ENCODE measurements at places on chromosomes 16 and 17.

DNA sequence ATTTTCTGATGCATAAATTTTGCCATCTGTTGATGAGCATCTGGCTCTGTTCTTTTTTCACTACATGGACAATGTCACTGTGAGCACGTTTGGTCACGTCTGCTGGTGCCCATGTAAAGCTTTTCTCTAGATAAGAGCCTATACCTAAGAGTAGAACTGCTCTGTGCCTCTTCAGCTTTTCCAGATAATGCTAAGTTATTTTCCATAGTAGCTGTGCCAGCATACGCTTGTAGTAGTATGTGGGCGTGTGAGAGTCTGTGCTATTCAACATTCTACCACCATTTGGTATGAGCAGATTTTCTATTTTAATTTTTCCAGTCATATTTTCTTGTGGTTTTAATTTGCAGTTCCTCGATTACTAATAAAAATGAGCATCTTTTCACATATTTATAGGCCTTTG is 33.2 kb downstream of the VPS35L start:
- no peak for DNase-seq

GRCh38 chr17:65515512-65515911 is 45.9 kb downstream of the AXIN2 start:
- DNase-seq, result no peak

DNA sequence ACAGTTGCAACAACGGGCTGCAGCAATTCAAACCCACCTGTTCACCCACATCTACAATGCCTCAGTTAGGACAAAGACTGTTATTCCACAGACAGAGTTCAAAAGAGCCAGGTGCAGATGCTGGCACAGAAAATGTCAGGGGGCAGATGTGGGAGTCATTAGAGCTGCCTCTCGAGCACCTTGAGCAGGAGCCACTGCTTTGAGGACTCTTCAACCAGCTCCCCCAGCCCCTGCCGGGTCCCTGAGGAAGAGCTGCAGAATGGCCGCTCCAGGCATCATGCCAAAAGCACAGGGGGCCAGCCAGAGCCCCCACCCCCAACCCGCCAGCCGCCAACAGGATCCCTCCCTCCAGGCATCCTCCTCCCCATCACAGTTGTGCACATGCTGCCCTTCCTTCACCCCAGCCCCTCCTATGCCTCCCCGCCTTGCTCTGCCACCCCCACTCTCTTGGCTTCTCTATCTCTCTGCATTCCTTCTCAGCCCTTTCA is 20.8 kb downstream of the C17orf67 start:
- no peak for DNase-seq

GRCh38 chr17:83006515-83007455 is 72.6 kb upstream of the METRNL start:
- DNase-seq, result no peak

GRCh38 chr16:64823481-64824075 is 298.3 kb downstream of the CDH11 start:
- DNase-seq, result no peak

GRCh38 chr17:78759203-78759968 is 22.7 kb downstream of the CYTH1 start:
- no peak for DNase-seq

DNA sequence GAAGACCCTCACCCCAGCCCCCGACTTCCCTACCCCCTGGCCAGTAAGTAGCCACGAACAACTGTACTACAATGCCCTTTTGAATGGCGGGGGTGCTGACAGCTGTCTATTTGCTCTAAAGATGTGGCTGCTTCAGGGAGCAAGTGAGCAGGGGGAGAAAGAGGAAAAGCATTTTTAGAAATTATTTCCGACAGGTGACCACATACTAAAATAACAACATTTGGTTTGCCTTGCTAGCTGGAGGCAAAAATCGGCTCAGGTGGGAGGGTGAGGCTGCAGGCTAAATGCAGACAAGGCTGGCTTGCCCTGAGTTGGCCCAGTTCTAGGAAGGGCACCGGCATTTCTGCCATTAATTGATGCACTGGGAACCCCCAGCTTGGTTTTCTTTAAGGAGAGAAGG is 188.5 kb downstream of the XYLT1 start:
- DNase-seq, result no peak

DNA sequence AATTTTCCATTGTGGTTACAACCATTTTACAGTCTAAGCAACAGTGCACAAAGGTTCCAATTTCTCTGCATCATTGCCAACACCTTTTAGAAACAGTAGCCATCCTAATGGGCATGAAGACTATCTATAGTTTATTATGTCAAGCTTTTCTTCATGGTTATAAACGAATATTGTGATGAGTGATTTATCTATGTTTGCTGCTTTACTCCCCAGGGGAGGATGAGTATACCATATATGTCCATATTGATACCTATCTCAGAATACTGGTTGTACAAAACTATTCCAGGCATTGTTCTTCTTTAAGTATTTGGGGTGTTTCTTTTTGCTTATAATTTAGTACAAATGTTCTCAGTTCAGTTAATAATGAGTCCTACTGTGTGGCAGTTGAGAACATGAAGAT is 98.3 kb downstream of the PRKCA start:
- DNase-seq, result no peak

DNA sequence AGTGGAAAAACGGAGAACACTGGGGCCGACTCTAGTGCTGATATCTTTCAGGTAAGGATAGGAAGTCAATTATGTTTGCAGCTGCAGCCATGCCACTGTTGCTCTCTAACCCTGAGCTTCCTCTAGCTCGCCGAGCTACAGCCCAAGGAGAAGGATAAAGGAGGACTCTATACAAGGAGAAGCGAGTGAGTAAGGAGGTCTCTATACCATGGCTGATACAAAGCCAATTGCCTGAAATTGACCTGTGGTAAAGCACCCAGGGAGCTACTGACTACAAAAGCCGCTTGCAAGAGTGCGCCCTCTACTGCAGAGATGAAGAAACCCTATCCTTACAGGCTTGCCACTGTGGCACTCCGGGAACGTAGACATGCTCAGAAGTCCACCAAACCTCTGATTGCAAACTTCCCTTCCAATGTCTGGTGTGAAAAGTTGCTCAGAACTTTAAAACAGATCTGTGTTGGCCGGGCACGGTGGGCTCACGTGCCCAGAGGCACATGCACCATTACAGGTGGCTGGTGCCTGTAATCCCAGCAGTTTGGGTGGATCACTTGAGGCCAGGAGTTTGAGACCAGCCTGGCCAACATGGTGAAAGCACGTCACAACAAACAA is 10.8 kb upstream of the SLC46A1 start:
- DNase-seq, result no peak

DNA sequence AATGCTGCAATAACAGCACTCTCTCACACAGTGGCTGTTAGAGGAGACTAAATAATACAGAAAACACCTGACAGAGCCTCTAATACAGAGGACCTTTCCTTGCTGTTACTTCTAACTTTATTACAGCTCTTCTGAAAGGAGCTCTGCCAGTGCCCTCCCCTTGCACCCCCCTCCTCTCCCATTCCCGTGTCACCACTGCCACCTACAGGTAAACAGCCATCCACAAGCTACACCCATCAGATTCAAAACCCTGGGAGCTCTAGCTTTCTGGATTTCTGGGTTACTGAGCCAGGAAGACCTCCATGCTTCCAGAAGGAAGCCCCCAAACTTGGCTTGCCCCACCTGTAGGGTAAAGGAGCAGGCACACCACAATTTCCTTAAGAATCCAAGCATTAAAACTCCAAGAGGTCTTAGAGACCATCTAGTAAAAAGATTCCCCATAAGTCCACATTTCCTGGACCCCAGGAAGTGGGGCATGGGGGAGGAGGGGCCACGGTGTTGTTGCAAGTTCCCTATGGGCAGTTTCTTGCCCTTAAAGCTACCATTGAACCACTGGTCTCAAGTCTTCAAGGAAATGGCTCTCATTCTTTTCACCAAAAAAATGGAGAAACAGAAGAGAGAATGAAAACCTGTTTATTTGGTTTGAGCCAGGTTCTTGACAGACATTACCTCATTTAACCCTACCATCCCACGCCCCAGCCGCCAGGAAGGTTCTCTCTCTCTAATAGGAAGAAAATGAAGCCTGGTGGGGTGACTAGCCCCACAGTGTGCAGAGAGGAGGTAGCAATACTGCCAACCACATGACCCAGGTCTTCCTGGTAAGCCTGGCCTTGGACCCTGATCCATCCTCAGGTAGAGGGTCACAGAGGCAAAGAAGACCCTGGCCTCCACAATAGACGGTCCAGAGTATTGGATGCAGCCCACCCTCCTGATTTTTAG is 52.8 kb downstream of the TOM1L2 start:
- peak; percentile 16 for DNase-seq

DNA sequence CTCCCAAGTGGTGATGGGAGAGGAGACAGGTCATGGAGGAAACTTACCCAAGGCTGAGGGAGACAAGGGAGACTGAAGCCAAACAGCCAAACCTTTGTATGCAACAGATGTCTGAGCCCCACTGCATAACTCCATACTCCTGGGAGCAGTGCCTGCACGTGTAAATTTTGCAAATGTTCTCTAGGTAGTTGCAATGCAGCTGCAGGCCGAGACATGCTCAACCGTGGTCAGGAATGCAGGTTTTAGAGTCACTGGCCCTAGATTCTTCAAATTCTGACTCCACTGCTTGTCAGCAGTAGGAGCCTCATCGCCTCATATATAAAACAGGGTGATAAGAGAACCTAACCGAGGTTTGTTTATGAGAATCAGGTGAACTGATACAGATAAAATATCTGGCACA is 11.5 kb downstream of the DYNLRB2 start:
- no peak for DNase-seq

DNA sequence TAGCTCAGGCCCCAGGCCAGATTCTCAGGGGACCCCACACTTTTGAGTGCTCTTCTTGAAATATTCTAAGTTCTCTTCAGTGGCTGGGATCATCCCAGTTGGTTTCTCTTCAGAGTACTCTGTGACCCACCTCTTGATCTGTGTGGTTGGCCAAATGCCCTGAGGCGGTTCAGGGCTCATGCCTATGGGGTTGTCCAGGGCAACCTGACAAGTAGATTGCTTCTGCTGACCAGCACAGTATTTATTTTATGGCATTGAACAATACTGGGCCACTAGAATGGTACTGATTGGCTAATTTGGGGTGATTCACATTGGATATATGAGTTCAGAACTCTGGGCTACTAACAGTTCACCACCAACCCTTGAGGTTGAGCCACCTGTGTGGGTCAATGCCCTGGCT is 7.4 kb upstream of the GOSR2 start:
- no peak for DNase-seq

DNA sequence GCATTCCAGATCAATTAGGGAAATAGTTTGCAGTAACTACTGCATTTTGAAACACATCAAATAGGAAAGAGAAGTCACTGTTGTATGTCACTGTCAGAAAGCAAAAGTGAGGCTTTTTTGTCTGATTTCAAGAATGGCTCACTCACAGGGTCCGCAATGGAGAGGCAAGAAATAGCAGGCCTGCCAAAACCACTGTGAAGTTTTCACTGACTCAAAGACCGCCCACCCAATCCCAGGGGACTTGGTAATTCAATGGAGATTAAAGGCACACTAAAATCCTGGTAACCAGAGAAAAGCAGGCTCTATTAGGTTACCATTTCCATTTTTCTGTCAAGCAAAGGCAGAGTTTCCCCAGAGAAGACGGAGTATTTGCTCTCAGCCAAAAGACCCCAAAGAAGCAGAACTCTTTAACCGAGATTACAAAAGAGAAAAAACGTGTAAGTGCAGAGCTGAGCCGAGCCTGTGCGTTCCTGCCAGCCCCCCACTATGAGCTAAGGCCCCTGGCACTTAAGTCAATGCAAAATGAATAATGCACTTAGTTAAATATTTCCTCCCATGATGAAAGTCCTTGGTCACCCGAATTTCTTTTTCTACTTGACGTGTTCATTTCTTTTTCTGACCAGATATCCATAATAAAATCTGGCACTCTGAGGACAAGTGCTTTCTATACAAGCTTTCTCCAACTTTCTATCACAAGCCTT is 57.0 kb downstream of the FOXL1 start:
- DNase-seq, result no peak

DNA sequence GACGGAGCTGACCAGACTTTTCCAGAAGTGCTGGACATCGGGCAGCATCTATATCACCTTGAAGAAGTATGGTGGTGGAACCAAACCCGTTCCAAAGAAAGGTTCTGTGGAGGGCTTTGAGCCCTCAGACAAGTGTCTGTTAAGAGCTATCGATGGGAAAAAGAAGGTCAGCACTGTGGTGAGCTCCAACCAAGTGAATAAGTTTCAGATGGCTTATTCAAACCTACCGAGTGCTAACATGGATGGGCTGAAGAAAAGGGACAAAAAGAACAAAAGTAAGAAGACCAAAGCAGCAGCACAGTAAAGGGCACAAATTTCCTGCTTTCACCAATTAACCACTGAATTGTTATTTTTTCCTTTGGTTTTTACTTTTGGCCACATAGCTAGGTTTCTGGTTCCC is 6.9 kb downstream of the KAT7 start:
- no peak for DNase-seq

GRCh38 chr17:60361889-60362288 is 30.0 kb downstream of the USP32 start:
- DNase-seq, result no peak

DNA sequence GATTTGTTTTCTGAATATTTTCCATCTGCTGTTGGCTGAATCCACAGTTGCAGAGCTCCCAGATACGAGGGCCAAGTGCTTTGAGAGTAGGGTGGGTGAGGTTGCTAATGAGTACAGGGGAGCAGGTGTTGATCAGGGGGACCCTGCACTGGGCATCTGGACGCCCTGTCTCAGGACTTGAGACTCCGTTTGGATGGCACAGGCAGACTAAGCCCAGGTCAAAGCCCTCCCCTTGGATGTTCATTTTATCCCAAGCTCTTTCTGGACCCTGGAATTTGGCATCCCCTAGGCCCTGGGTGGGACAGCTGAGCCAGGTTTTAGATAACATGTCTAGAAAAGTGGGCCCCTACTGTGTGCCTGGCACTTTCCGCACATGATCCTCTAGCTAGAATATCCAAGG is 12.1 kb downstream of the USP6 start:
- DNase-seq, result no peak

GRCh38 chr17:46136820-46137219 is 56.4 kb downstream of the KANSL1 start:
- no peak for DNase-seq

- no peak for DNase-seq
These were observed 10.4 kb downstream of the MILR1 start for GRCh38 chr17:64459284-64459747.

DNA sequence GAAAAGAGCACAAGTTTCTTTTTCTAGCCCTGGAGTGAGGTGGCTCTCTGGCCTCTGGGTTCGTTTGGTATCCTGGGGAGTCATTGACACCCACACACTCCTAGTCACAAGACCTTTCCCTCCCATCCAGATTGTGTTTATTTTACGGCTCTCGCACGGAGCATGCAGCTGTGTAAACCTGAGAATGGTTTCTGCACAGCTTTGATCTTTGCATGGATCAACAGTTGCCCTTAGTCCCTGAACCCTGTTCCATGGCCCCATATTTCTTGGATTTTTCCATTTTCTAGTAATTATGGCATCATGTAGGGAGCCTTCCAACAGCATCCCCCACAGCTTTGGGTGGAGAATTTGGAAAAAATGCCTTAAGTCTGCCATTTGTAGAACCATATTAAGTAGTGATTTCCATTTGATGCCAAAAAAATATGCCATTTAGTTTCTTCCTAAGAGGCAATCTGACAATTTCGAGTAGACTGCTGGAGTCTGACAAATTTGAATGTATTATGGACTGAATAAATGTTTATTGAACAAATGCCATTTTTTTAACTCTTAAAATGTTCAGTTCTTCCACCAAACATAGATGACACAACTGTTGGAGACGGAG is 197.7 kb downstream of the WWOX start:
- no peak for DNase-seq

- DNase-seq, result no peak
These were observed 43.5 kb upstream of the BCAR1 start for GRCh38 chr16:75294773-75295459.

- DNase-seq, result no peak
These were observed 2.5 kb downstream of the AQP8 start for GRCh38 chr16:25219070-25219737.
